ENCODE measurements at places on chromosomes 6 and 20.

DNA sequence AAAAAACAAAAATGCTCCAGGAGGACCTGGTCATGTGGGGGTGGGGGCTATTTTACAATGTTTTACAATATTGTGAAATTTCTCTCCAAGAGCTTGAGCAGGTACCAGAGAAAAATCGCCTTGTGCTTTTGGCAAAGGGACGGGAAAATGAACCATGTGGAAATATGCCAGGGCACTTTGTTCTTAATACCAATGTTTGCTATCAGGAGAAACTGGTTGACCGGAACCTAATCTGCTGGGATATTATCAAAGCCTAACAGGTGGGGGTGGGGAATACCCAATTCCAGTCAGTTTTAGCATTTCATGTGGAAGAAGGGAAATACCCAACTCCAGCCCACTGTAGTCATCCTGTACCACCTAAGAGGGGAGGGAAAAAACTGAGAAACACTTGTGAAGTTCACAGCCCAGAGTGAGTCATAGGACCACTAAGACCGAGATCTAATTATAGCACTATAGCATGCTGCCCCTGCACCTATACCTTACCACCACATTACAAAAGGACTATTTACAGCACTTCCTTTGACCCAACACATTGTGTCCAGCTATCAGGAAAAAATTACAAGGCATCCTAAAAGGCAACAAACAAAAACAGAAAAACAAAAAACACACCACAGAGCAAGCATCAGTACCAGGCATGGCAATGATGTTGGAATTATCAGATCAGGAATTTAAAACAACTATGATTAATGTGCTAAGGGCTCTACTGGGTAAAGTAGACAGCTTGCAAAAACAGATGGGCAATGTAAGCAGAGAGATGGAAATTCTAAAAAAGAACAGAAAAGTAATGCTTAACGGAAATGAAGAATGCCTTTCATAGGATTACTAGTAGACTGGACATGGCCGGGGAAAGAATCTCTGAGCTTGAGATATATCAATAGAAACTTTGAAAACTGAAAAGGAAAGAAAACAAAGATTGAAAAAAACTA lies 84.1 kb upstream of the POPDC3 start:
- DNase-seq: no peak

GRCh38 chr20:21569586-21569985 lies 55.7 kb upstream of the NKX2-2 start:
- no peak for DNase-seq

DNA sequence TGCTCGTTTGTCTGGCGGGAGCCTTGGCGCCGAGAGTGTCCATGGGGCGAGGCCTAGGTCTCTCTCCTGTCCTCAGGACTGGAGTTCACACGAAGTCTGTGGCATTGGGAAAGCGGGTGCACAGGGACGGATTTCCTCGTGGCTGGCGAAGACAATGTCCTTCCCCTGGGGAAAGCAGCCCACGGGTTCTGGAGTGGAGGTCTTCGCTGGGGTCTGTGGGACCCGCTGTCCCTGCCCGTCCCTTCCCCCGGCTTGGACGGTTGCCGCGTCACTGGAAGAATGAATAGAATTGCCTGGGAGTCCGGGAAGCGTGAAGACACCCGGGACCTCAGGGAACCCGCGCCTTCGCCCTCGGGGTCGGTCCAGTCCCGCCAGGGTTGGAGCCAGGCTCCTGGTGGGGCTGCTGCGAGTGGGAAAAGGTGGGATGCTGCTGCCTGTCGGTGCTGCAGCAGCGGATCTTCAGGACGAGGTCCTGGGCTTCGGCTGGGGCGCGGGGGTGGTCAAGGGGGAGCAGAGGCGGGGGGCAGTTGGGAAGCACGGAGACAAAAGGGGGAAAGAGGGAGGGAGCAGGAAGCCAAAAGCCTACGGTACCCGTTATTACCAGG lies 441.8 kb upstream of the DEFB115 start:
- no peak for DNase-seq

DNA sequence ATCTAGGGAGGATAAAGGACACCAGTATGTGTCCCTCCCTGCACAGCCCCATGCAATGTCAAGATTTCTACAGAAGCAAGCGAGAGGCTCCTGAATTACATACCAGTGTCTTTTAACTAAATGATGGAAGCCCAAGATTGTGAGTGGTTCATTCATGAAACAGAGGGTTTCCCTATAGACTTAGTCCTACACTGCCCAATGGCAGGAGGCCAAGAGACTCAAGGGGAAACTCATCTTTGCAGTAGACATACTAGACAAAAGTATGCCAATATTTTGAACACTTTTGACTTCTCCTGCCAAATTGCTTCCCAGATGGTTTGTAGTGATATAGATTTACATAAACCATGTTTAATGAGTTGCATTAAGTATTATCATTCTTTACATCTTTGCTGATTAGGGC lies 557.2 kb upstream of the JAG1 start:
- DNase-seq: no peak

- DNase-seq: no peak
These were observed 20.7 kb downstream of the GATA5 start for GRCh38 chr20:62454904-62455636.

DNA sequence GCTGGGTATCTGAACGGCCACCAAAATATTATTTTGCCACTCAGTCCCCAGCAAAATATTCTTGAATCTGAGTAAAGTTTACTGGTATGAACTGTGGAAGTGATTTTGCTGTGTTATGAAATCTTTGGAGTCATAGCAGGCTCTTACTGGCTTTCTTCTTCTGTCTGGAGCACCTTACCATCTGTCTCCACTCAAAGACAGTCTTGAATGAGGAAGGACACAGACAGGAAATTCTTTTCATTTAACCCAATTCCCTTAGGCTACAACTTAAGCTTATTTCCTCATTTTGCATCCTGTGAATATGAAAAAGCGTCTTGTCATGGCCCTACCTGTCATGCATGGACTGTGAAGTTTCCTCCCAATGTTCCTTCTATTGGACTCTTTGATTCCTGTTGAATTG lies 24.7 kb downstream of the FNDC1 start:
- DNase-seq: no peak

- DNase-seq: peak; percentile 60
These were observed 39.7 kb downstream of the PIM1 start for GRCh38 chr6:37209461-37210205.

GRCh38 chr6:22071270-22072041 lies 225.4 kb downstream of the PRL start:
- DNase-seq: no peak

GRCh38 chr6:105892577-105893262 lies 193.4 kb upstream of the PRDM1 start:
- DNase-seq: no peak

DNA sequence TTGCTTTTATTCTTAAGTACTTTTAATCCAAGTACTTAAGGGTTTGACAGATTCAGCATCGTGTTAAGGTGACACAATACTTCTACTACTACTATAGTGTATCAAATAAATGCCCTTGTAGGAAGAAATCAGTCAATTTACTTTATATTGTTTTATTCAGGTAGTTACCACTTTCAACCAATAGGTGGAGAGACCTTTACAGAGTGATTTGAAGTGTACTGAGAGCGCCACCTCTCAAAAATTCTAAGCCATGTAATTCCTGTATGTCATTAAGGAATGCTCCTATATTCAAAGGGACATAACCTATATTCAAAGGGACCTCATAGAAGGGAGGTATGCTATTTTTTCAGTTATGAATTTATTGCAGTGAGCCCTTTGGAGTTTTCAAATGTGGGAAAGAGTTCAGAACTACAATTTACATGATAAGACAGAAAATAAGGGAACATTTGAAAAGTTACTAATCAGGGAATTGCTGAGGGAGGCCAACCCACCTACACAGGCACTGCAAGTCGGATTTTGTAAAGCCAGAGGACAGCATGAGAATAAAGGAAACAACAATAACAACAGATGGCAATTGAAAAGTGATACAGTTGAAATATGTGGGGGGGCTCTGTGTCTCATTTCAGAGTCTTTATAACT lies 955.6 kb downstream of the TBC1D32 start:
- no peak for DNase-seq

DNA sequence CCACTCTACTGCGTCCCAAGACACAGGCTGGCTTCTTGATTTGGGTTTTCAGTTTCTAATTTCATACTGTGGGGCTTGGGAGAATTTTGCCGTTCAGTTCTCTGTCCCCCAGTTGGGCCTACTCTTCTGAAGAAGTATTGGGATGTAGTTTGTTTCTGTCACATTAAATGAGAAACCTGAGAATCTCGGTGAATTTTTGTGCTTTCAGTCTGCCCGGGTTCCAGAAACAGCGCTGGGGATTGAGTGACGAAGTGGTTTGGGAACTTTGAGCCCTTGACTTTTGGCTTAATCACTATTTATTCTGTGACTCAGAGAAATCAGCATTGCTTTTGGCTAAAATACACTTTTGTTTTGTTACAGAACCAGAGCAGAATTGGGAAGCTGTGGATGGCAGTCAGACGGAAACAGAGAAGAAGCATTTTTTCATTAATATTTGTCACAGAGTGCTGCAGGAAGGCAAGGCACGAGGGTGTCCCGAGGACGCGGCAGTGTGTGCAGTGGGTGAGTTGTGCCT lies 74.0 kb downstream of the IGF2R start:
- no peak for DNase-seq

GRCh38 chr6:14121936-14122344 lies 4.4 kb downstream of the CD83 start:
- DNase-seq: peak; percentile 53

DNA sequence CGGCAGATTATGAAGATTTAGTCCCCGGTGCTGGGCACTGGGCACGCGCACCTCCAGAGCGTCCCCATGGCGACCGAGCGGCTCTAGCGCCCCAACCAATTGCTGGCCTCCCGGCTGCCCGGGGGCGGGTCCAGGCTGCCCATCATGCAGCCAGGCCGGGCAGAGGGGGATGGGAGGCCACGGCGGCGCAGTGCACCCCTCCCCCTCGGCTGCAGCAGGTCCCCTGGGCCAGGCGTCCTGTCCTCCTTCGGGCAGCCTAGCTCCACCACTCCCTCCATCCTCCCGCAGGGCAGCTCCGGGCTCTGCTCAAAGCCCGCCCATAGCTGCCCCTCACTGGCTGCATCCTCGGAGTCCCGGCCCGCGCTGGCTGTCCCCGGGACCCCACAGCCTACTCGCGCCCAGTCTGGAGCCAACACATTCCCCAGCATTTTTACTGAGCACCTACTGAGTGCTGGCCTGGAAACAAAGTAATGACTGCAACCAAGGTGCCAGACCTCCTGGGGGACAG lies 99.4 kb downstream of the ASXL1 start:
- no peak for DNase-seq

DNA sequence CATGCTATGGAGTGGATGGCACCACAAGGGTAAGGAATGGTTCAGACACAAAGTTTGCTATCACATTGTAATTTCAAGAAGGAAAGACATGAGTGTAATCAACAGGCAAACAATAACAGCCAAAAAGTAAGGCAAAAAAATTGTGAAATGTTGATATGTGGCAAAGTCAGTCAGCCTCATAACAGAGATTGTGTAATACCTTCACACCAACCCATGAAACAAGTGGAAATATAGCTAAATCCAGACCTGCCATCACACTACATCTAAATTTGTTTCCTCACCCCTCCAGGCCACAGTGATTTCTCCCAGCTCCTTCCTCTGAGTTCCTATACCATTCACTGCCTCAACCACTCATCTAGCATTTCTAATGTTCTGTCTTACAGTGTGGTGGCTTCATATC lies 37.3 kb downstream of the SIM1 start:
- DNase-seq: no peak

GRCh38 chr20:1206366-1207148 lies 3.3 kb downstream of the C20orf202 start:
- DNase-seq: no peak

DNA sequence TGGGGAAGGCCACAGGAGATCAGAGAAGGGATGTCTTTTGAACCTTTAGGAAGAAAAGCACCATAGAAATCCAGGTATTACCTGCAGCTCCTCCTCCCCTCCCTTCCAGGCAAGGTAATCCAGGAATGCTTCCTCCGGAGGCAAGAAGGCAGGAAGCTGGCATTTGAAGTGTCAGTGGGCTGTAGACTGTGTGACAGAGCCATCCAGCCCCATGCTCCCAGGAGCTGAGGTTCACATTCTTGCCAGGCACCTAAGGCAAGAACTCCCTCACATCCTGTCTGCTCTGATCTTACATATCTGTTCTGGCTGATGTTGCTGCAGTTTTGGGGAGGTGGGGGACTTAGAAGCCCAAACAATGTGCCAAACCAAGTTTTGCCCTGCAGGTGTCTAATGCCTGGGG lies 27.8 kb upstream of the SCUBE3 start:
- DNase-seq: no peak

DNA sequence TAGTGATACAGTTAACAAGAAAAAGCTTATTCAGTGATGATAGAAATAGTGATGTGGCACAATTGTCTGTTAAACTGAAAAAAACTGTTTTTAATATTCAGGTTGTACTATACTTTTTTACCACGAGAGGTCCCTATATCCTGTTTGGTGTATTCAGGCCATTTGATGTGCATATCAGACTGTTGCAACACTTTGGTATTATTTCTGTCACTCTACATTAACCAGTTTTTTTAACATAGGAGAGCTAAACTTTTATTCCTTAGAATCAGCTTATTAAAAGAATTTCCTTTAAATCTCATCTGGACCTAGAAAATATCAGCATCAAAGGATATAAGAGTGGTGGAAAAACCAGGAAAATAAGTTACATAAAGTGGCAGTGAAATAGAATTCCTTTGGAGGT lies 36.8 kb downstream of the TSPYL4 start:
- DNase-seq: no peak

- no peak for DNase-seq
These were observed 5.4 kb upstream of the ZBTB12 start for GRCh38 chr6:31907158-31907813.

- DNase-seq: no peak
These were observed 82.0 kb upstream of the B3GAT2 start for GRCh38 chr6:71038711-71039344.

DNA sequence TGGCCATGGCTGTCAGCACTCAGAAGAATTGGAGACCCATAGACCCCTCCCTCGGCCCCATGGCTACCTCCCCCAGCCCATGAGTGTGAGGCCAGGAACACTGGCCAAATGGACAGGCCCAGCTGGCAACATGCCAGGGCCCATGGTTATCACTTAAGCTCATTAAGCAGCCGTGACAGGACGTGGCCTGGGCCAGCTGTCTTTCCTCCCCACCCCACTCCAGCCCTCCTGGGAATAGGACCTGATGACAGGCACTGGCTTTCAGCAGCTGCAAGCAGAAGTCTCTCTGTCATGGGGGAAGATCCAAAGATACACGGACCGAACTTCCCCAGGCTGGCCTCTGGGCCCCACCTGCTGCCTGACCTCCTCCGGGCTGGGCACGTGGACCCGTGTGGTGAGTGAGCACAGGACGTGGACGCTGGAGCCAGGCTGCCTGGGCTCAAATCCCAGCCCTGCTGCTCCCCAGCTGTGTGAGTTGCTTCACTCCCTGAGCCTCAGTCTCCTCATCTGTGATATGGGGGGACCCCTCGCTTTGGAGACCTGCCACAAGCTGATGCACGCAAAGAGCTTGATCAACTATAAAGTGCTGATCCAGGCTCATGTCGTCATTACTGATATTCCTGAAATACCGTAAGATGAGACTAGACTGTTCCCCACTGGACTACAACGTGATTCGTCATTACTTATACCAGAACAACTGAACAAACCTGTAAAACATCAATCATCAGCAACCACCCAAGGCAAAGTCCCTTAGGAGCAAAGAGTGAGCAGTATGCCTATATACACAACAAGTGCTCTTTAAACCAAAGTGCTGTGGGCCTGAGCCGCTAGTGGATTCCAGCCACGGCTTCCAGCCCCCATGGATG lies 22.0 kb upstream of the VSTM2L start:
- DNase-seq: no peak
